ENCODE measurements at places on chromosomes 12 and 14.
A peak's percentile ranks its signal among the peaks of the same experiment; 100 is the strongest.

GRCh38 chr12:15931590-15932053 lies 20.5 kb downstream of the DERA start:
- DNase-seq: no peak

- DNase-seq: no peak
Observed at GRCh38 chr14:105430042-105430441, 10.4 kb downstream of the MTA1 start.

GRCh38 chr14:82999802-83000201 lies 1466.1 kb upstream of the SEL1L start:
- no peak for DNase-seq

- peak; percentile 58 for DNase-seq
Observed at GRCh38 chr14:91349481-91350074, 68.0 kb downstream of the CCDC88C start.

- DNase-seq: no peak
Observed at GRCh38 chr12:42141981-42142606, 2.6 kb downstream of the GXYLT1 start.

DNA sequence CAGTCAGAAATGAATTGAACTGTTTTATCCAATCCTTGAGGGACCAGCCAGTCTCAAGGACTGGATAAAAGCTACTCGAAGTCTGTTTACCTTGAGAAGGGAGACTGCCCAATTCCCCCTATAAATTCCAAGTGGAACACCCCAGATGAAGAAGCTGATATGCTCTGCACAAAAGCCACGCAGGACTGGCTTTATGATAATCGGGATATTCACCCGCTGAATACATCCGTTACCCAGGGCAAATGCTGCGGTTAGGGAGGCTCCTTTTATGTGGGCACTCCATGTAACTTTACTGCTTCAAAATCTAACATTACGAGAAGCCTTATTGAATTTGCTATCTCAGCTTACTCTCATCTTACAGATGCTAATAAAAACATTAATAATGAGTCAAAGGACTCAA lies 119.1 kb downstream of the DENND5B start:
- no peak for DNase-seq

GRCh38 chr12:81274637-81275529 lies 197.0 kb downstream of the ACSS3 start:
- DNase-seq: no peak

DNA sequence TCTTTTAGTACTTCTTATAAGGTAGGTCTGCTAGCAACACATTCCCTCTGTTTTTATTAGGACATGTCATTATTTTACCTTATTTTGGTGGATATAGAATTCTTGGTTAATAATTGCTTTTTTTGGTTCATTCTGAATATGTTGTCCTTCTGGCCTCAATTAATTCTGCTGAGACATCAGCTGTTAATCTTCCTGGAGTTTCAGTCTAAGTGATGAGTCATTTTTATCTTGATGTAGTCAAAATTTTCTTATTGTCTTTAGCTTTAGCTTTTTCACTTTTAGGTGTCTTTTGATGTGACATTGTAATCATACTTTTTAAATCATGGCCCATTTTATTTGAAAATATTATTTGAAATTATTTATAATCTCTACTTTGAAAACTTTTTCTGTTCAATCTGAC lies 104.9 kb upstream of the PMCH start:
- DNase-seq: no peak

GRCh38 chr12:119674560-119674959 lies 6.6 kb downstream of the PRKAB1 start:
- DNase-seq: no peak

DNA sequence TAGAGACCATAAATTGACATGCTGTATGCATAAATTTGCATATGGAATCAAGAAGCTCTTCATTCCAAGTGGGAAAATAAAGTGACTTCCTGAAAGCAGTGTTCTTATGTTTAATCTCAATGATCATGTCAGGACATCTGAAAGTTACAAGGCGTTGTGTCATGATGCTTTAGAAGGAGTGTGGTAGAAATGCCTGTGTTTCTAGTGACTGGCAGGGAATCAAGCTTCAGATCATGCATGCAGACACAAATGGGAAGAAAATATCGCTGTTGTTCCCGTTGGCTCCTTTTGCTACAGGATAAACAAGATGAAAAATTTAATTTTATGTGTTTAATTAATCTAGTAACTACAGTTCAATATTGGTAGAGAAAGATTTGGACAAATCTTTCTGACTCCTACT lies 298.1 kb upstream of the SYT1 start:
- no peak for DNase-seq

- DNase-seq: no peak
Observed at GRCh38 chr12:122138181-122138580, 35.8 kb downstream of the IL31 start.

- DNase-seq: no peak
Observed at GRCh38 chr14:64115401-64115800, 178.8 kb downstream of the ESR2 start.

DNA sequence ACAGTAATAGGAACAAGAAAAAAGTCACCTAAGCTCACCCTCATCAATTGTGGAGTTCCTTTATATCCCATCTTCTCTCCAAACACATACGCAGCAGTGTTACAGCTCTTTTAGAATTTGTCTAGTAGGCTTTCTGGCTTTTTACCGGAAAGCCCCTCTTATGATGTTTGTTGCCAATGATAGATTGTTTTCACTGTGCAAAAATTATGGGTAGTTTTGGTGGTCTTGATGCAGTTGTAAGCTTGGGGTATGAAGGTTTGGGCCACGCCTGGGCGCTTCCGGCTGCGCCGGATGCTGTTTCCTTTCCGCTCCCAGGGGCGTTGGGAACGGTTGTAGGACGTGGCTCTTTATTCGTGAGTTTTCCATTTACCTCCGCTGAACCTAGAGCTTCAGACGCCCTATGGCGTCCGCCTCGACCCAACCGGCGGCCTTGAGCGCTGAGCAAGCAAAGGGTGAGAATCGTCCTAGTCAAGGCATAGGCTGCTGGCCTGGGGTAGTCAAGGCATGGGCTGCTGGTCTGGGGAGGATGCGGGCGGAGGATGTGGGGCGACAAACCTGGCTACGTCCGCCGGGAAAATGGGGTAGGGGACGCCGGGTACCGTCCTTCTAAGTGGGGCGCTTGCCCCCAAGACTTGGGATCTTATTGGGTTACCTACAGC lies at the start of the genes C12orf57 and RNU7-1:
Gene C12orf57, plus strand, starts transcription at position 301 of the 659 bp plus-strand sequence. Its CDS starts 100 bp downstream, at position 401.
Gene RNU7-1, plus strand, starts transcription at position 95 of the 659 bp plus-strand sequence.
- DNase-seq: peak; percentile 80

GRCh38 chr14:69335371-69335771 lies 62.7 kb downstream of the ERH start:
- DNase-seq: no peak

GRCh38 chr14:91231446-91231845 lies 13.1 kb downstream of the GPR68 start:
- DNase-seq: no peak

GRCh38 chr12:30679241-30679640 lies 16.4 kb downstream of the IPO8 start:
- DNase-seq: no peak

GRCh38 chr14:71062581-71063303 lies 155.5 kb downstream of the PCNX1 start:
- DNase-seq: no peak

GRCh38 chr14:34766606-34767005 lies 52.2 kb upstream of the CFL2 start:
- no peak for DNase-seq

DNA sequence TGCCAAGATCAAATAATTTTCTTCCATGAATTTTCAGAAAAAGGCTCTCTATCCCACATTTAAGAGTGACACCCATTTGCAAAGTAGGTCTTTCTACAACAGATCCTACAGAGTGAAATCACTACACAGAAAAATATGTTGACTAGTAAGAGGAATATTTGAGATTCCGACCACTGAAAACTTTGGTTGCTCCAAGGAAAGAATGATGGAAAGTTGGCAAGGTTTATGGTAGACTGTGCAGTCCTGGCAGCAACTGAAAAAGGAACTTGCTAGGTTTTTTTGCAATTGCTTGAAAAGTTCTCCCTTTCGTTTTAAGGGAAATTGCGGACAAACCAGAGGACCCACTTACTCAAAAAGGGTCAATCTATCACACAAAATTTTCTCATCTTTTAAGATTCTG lies 83.1 kb upstream of the TSPAN8 start:
- DNase-seq: no peak

DNA sequence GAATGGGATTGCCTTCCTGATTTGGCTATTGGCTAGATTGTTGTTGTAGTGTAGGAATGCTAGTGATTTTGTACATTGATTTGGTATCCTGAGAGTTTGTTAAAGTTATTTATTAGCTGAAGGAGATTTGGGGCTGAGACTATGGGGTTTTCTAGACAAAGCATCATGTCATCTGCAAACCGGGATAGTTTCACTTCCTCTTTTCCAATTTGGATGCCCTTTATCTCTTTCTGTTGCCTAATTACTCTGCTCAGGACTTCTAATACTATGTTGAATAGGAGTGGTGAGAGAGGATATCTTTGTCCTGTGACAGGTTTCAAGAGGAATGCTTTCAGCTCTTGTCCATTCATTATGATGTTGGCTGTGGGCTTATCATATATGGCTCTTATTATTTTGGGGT lies 265.7 kb upstream of the MGAT4C start:
- DNase-seq: no peak

GRCh38 chr12:65908147-65908546 lies 83.9 kb downstream of the HMGA2 start:
- no peak for DNase-seq

- no peak for DNase-seq
Observed at GRCh38 chr12:116808113-116809105, 70.3 kb downstream of the RNFT2 start.

- no peak for DNase-seq
Observed at GRCh38 chr12:51601241-51601640, 10.2 kb downstream of the SCN8A start.

- no peak for DNase-seq
Observed at GRCh38 chr14:102848830-102849525, 71.7 kb downstream of the TRAF3 start.

DNA sequence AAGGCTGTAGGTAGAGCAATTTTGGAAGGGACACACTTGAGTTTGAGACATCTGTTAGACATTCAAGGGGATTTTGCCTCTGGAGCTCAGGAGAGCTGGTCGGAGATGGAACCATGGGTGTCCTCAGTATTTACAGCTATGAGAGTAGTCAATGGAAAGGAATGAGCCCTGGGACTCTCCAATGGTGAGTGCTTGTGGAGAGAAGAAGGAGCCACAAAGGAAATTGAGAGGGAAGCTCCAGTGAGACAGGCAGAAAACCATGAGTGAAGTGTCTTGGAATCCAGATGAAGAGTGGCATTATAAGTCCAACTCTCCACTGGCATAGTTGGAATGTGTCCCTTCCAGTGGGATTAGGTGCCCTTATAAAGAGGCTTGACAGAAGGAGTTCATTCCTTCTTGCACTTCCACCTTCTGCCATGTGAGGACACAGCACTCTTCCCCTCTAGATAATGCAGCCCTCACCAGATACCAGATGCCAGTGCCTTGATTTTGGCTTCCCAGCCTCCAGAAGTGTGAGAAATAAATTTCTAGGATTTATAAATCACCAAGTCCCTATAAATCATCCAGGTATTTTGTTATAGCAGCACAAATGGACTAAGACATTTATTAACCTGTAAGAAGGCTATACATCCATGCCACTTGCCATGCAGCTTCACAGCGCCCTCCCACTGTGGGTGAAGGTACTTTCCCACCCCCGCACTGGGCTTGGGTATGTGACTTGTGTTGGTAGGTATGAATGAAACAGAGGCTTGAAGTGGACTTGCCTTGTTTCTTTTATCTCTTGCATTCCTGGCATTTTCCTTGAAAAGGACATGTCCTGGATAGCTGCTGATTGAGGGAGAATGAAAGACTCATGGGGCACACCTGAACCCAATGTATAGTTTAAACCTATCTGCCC lies 27.3 kb downstream of the LLPH start:
- DNase-seq: peak; percentile 12
